ENCODE measurements at places on chromosomes 13 and 19. TPM values are rescaled to one million over a fixed set of nuclear protein-coding genes. Genes with fewer than 3 reads are reported as not detected.

Gene TRAPPC5
- 58.3 TPM for total RNA-seq

DNA sequence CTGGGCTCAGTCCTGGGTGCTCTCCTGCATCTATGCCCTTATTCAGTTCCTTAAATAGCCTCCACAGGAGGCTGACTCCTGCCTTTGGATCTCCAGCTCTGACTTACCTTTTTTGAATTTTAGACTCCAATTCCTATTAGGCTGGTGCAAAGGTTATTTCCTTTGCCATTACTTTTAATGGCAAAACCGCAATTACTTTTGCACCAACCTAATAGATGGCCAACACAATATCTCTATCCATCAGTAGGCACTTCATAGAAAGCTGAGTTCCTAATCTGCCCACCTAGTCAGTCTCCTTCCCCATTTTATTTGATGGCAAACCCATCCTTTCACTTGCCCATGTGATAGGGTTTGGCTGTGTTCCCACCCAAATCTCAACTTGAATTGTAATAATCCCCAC, 95.3 kb downstream of the CACNA1A start:
- no peak for DNase-seq

Gene CNFN
- total RNA-seq, result not detected

- no peak for DNase-seq
These were observed 1.7 kb downstream of the ATP13A1 start for GRCh38 chr19:19661675-19662251.

DNA sequence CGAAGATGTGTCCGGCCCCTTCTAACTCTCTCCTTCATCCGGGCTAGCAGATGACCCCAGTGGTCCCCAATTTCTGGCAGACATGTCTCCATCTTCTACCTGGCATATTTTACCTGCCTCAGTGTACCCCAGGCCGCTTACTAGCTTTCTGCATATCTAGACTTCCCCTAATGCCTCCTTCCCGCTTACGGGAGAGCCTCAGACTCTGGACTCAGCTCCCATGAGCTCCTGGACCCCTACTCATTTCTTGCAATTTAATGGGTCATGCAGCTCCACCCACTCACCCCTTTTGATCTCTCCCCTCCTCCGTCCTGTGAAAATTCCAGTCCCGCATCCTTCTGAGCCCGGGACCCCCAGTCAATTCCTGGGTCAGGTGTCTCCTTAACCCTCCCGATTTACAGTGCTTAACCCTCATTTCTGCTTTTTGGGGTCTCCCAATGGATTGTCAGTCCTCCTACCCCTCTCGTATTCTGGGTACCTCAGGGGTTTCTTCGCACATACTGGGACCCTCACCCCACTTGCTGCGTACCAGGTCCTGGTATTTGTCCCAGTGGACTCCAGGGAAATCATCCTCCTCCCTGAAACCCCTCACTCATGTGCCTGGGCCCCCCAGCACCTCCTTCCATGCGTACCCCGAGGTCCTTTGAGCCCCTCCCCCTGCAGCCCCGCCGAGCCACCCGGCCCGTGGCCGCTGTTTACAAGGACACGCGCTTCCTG, 500 bp upstream of the JUNB start:
- DNase-seq, result peak; percentile 53

DNA sequence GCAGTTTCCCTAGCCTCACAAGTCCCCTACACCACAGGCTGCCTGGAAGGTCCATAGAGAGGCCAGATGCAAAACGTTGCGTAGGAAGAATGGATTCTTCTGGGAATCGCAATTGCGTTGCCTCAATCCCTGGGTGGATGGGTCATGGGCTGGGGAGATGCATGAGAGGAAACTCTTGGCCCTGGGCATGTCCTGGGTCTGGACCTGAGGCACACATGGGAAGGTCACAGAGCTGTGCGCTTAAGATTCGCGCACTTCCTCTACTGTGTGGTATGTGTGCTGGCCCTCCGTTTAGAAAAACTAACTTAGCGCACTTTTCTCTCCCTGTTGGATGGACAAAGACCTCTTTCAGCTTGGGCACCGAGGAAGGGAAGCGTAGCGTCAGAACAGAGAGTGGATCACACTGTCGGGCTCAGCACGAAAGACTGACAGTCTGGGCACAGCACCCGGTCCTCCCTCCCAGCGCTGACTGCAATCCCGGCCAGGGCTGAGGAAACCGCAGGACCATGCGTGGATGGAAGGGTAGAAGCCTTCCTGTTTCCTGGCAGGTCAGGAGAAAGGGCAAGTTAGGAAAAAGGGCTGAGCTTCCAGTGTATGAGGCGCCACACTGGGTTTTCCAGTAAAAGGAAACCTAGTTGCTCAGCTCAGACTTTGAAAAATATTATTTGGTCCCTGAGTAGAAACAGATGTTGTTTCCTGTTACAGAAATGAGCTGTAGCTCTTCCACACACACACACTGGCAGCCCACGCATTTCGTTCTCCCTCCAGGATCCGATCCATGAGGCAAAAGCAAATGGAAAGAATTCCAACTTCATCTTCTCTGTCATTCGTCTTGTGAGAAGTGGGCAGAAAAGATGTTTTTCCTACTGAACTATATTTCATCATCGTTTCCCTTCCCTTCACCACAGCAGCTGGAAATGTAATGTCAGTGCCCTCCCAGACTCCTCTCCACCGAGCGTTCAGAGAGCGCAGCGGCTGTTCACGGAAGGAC, 86.0 kb downstream of the ING1 start:
- DNase-seq, result peak; percentile 73

- no peak for DNase-seq
These were observed 3.9 kb upstream of the GPR183 start for GRCh38 chr13:99311137-99311536.

DNA sequence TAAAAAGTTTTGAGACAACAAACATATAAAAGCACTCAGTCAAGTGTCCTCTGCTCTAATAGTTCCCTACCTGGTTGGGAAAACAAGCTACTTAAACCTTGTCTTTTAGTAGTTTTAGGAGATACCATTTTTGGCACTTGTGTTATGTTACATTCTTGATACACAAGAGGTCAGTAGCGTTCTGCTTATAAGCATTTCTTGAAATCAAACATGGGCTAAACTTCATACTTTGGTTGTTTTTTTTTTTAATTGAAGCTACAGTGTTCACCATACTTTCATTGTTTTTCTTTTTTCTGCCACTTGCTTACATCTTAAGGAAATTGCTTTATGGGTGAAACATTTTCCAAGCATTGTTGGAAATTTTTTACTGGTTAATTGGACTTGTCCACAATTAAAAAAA, 12.9 kb downstream of the NHLRC3 start:
- no peak for DNase-seq

- DNase-seq, result no peak
These were observed 174.1 kb downstream of the RGCC start for GRCh38 chr13:41631296-41631965.
